Ovary (tissue), 10 donors: ENCODE measurements at places on chromosomes 1 and 21.

DNA sequence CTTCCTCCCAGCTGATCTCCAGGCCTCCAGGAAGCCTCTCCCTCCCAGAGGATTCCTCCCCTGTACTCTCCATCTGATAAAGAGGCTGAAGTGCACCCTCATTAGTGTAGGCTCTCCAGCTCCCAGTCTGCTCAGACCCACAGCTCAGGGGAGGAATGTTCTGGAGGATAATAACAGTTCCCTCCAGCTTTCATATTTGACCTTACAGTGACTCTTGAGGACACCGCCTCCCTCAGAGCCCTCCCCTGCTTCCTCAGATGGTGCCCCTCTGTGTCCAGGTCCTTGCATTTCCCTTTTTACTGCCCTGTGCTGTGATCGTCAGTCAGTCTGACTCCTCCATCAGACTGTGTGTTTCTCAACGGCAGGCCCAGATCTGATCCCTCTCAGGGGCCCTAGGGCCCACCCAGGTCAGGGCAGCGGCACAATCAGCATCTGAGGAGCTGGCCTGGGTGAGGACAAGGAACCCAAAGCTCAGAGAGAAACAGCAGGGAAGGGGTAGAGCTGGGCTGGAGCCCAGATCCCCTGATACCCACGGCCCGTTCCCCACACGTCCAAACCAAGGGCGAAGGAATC, 1.1 kb upstream of the SHISAL2A start:
- DNase-seq = no peak

DNA sequence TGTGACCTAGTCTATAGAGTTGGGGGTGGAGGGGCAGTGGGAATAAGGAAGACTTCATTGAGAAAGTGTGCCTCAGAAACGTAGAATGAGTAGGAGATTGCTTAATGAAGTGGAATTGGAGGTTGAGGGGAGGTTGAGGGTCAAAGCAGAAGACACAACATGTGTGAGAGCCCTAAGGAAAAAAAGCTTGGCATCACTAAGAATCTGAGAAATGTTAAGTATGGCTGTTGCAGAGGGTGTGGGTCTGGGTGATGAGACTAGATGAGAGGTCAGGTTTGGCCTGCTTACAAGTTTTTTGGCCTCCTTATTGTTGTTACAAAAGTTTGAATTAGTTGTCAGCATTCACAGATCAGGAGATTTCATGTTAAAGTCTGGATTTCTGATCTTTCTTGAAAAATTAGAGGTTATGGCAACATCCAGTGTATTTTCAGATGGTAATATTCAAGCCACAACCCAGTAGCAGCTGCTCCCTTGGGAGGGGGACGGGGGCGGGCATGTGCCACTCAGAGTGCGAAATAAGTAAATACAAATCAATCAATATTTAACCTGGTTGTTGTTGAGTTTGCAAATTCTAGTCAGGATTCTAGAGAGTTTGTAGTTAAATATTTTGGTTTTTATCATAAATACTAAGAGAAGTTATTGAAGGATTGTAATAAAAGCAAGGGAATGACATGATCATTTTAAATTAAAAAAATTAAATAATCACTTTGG, 4.3 kb downstream of the MAN1A2 start:
- DNase-seq = no peak

- no peak for DNase-seq
Measured at GRCh38 chr21:25243808-25244207, 363.5 kb downstream of the MRPL39 start.

DNA sequence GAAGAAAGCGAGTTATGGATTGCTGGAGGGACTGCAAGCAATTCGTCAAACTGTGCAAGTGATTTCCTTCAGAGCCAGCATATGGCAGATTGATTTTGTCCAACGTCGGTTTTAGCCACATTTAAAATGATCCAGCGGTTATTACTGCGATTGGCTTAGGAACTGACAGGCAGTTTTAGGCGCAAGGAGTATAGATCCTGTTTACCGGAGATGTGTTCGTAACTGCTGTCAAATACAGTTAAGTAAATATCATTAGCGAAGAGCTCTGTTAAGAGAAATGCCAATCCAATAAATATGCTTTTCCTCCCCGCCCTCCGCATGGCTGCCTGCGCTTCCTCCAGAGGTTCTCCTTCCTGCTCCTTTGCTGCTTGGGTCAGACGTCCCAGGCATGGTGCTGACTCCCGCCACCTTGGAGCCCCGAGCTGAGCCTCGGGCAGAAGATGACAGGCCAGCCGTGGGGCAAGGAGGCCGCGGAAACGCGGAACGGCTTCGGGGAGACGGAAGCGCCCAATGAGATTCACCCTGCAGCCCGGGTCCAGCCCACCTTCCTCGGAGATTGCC, 9.4 kb upstream of the BARHL2 start:
- DNase-seq = no peak

- peak; percentile 13 for DNase-seq
Measured at GRCh38 chr1:5708346-5709245, 283.6 kb downstream of the NPHP4 start.

GRCh38 chr1:245874942-245875580, 632.0 kb downstream of the SMYD3 start:
- DNase-seq = peak; percentile 88

DNA sequence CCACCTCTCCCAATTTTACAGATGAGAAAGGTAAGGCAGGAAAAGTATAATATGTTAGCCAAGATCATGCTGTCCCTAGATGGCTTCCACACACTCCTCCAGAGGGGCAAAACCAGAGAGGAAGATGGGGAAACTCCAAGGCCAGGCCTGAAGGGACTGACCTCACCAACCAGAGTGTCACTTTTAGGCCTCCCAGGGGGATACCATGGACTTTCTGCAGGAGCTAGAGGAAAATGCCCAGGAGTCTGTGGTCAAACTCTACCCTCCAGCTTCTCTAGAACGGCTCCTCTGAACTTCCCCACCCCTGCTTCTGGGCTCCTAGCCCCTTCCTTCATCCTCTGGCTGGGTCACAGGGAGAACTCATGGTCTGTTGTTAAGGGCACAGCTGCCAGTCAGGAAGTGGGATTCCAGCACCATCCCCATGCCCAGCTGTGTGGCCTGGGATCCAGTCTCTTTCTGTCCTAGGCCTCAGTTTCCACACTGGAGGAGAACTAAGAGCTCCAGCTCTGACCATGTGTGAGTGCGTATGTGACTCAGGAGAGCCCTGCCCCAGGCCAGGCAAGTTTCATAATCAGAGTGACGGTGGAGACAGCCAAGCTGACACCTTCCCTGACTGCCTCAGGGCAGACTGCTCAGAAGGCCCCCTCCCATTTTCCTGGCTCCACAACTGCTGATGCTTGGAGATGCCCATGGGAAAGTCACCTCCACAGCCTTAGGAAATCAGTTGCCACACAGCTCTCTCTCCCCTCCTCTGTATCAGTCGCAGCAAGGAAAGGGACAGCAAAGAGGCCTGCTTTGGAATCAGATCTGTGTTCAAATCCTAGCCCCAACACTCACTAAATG, 1.9 kb downstream of the IGSF8 start:
- DNase-seq = no peak

- no peak for DNase-seq
Measured at GRCh38 chr1:161816201-161816600, 50.1 kb downstream of the ATF6 start.

DNA sequence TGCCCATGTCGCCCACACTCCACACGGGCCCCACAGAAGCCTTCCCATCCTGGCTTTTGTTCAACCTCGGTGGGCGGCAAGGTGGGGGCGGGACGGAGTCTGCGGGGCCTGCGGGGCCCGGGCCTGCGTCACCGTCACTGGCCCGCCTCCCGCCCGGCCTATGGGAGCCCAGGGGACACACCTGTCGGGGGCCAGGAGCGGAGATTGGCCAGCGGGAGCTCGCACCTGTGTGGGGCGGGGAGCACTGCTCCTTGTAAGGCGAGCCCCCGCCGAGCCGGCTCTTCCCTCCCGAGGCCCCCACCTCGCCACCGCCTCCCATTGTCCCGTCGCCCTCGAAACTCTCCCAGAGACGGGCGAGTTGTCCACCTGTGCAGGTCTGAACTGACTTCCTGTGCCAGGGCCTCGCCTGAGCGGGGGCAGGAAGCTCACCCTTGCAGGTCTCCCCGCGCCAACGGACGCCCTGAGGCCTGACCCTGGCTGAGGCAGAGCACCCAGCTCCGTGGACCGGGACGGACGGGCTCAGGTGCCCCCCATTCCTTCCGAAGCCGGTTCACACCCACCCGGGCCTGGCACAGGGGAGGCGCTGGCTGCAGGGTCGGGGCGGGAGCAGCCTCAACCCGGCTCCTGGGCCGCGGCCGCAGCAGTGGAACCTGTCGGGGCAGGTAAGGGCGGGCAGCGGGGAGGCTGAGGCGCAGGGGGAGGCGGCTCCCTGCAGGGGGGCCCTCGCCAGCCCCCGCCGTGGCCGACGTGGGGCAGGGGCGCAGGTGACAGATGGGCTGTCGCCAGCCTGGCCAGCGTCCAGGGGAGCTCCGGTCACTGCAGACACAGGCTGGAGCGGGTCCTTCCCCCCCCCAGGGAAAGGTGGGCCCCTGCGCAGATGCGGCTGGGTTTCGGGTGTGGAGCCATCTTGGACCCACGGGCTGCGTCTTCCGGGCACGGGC, 10.8 kb upstream of the TTLL10 start:
- no peak for DNase-seq

DNA sequence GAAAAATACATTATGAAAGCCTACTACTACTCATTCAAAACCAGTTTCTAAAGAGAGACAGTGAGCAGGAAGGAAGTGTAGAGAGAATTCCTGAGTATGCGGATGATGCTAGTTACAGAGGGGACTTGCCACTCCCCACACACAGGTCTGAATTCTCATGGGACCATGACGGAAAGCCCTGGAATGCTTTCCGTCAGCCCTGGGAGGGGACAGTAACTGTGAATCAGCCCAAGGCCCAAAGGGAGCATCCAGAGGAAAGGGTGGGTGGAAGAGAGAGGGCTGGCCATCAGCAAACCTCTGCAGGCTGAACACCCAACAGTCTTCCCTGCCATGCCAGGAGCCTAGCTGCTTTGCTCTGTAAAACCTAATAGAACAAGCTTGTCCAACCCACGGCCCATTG, 36.4 kb downstream of the RCSD1 start:
- DNase-seq = no peak

DNA sequence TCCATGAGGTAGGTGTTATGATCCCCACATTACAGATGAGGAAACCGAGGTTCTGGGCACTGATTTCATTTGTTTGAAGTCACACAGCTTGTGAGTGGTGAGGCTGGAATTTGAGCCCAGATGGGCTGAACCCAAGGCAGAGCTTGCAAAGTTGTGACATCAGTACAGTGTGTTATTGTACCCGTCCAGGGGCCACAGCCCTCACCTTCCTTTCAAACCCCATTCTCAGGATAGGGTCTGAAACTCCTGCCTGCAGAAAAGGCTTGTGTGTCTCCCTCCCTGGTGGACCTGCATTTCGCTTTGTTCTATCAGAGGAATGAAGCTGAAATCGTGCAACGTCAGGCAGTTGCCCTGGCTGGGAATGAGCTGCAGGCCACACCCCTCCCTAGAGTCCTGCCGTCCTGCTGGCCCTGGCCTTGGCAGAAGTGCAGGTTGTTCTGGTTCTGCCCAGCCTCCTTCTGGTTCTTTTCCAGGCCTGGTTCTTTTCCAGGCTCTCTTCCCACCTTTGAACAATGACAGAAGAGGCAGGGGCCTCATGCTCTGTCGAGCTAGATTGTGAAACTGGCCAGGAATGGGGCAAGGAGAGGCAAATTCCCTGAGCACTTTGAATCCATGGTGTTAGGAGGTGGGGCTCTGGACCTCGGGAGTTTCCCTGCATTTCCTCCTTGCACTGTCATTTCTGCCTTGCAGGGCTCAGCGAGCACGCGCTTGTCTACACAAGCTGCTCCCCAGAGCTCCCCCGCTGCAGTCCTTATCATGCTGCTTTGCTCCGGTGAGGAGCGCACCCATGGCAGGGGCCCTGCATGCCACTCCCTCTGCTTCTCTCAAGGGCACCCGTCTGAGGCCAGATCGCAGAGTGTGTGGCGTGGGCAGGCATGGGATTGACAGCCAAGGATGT, 8.2 kb upstream of the MYOM3 start:
- DNase-seq = no peak

- DNase-seq = no peak
Measured at GRCh38 chr1:162497104-162497722, 405 bp upstream of the UHMK1 start.

DNA sequence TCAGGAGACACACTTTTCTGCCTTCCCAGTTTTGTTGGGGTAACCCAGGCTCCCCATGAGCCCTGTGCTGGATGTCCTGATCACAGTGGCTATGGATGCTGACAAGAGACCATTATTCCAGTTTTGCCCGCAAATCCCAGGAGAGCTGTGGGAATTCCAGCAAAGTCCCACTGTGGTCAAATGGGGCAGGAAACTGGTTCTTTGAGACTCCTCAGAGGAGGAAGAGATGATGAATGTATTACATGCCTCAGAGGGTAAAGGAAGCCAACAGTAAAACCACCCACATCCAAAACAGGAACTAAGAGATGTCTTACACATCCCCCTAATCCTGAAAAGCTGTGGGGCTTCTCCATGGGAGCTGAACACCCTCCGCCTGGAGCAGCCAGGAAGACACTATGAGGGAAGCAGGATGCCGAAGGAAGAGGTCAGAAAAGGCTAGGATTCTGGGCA, 12.8 kb upstream of the MPZL1 start:
- DNase-seq = no peak

DNA sequence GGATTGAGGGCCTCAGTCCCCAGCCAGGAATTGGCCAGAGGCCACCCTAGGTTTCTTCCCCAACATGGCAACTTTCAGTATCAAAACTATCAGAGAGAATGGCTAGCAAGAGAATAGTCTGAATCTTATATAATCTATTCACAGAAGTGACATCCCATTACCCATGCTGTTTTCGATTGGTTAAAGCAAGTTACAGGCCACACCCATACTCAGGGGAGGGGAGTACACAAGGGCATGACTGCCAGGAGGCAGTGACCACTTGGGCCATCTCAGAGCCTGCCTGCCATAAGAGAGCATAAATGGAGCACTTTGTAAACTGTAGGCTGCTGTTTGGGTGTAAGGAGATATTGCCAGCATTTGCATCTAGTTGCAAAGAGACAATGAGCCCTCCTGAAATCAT, 65.4 kb downstream of the FAM163A start:
- DNase-seq = no peak

DNA sequence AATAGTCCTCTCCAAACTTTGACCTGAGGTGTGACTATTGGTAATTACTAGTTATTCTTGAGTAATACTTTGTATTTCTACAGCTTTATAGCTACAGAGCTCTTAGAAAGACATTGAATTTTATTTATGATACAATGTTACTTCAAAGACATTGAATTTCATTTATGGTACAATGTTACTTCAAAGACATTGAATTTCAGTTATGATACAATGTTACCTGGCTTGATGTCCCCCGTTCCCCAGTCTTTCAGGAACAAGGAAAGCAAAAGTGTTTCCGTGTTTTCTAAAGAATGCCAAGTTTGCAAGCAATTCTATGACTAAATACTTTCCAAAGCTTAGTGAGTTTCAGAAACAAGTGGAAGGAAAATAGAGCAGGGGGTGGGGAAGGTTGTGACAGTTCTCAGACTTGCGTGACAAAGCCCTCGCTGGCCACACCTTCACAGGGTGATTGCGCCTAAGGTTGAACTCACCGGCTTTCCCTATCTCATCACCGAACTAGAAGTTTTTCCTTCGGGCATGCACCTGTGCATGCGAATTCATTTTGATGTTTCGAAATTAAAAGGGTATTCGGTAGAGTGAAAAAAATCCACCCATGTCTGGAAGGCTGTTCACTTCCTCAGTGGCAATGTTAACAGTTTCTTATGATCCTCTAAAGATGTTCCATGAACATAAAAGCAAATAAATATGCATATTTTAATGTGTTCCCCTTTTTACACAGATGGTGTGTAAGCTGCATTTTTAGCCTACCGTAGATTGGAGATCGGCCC, 909 bp upstream of the PAXBP1 start:
- DNase-seq = no peak
